ENCODE measurements at places on chromosomes 2 and 18.

GRCh38 chr2:203904022-203904421, 32.5 kb upstream of the ICOS start:
- DNase-seq, result no peak

GRCh38 chr2:196453613-196454047, 185.9 kb upstream of the CCDC150 start:
- DNase-seq, result no peak

DNA sequence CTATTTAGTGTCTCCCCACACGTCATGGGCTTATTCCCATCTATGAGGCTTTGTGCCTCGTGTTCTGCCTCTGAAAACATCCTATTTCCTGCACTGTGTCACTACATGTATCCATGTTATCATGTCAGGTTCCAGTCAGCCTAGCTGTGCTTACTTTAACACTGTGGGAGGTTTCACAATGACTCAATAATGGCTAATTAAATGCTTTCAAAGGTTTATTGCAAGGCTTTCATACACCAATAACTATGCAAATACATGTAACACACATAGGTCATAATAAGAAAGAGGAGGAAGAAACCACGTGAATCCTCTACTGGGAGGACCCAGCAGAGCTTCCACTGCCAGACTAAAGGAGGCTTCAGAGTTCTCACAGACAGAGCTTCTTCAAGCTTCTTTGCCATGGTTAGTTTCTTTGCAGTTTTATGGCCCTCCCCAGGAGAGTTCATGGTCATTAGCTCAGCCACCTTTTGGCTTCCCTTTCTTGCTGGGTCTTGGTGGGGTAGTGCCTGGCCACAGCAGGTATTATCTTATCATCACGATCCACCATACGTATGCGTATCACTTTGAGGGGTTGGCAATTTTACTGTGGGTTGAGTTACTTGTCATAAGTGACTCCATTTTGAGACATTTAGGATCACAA, 5.1 kb upstream of the COLEC12 start:
- DNase-seq, result no peak

- DNase-seq, result no peak
These were observed 125.5 kb downstream of the CDH7 start for GRCh38 chr18:65876310-65876709.

DNA sequence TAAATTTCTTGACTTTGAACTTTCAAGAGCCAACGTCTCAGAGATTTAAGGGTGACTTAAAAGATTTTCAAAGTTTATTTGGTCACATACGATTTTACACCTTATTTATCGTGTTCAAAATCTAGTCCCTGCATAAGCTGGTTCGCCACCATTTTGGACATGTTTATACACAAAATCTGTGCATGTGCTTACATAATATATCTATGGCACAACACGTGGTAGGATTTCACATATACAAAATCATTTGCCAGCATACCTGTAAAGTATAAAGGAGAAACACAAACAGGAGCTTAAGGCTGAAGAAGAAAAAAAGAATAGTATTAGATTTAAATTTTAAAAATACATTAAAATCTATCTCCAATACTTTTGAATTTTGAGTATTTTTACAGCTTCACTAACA, 190.0 kb upstream of the KYNU start:
- no peak for DNase-seq

GRCh38 chr2:240586198-240586918, at the start of gene CAPN10:
Gene CAPN10 (plus strand): TSS chr2:240586734. CDS start chr2:240586912, 178 bp downstream.
- DNase-seq, result peak; percentile 96

- no peak for DNase-seq
These were observed 663.3 kb upstream of the ZNF804A start for GRCh38 chr2:183935005-183935404.

DNA sequence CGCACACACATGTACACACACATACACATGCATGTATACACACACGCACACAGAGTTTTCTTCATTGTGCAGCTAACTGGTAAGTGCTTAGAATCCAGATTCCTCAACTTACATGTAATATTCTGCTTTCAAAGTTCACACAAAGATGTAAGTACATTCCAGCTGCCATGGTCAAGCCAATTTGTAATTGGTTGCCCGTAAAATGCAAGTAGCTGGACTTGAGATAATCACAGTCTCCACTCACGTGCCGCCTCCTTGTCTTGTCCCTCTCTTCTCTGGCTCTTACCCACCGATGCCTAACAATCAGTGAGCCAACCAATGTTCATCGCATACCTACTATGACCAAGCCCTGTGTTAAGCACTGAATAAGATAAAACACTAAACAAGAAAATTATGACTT, 77.8 kb downstream of the SOCS6 start:
- no peak for DNase-seq

- no peak for DNase-seq
These were observed 69.4 kb upstream of the CBLN2 start for GRCh38 chr18:72613534-72613930.

DNA sequence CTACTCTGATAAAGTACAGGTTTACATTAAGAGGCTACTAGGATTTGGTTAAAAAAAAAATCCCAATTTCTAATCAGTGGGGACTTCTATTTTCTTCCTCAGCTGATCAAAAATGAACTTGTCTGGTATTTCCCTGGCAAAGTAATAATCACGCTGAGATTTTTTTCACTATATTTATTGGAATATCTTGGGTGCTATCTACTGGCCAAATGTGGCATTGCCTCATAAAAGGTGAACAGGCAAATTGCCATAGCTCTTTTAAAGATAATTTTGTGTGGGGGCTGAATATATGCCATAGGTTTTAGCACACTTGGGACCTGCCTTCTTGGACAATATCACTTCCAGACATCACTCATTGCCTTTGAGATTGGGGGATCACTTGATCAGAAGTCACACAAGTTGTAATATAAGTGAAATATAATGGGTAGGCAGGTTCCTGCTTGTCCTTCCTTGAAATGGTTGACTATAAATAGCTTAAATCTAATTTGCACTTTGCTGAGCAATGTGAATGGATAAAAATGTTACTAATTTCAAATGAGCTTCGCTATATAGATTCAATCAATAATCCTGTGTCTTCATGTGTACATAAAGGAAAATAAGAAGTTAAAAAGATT, 7.0 kb upstream of the NXPH2 start:
- DNase-seq, result peak; percentile 10

DNA sequence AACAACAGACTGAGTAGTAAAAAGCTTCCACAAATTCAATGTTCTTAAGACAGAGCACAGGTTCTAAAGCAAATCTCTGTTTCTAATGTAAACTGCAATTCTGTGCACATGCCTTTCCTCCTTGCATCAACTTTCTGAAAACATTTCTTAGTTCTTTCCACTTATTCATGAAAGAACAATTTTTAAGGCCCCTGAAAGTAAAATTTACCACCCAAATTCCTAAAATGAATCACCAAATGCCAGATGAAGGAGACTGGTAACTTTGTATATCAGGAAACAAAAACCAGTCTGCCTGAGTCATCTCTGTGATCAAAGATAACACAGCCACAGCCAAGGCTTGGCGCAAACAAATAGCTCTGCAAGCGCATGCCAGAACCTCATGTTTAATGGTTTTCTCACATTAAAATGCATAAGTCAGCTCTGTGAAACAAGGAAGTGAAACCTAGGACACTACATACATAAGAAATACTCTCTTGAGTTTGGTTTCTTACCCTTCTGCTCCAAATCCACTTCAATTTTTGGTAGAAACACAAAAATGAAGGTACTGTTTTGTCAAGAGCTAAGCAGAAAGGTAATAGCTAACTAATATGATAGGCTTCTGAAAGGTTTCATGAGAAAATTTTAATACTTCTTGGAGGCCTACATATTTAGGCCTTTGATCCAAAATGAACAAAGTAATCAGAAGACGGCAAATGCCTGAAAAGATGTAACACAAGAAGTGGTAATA, 169.4 kb downstream of the THADA start:
- peak; percentile 58 for DNase-seq

DNA sequence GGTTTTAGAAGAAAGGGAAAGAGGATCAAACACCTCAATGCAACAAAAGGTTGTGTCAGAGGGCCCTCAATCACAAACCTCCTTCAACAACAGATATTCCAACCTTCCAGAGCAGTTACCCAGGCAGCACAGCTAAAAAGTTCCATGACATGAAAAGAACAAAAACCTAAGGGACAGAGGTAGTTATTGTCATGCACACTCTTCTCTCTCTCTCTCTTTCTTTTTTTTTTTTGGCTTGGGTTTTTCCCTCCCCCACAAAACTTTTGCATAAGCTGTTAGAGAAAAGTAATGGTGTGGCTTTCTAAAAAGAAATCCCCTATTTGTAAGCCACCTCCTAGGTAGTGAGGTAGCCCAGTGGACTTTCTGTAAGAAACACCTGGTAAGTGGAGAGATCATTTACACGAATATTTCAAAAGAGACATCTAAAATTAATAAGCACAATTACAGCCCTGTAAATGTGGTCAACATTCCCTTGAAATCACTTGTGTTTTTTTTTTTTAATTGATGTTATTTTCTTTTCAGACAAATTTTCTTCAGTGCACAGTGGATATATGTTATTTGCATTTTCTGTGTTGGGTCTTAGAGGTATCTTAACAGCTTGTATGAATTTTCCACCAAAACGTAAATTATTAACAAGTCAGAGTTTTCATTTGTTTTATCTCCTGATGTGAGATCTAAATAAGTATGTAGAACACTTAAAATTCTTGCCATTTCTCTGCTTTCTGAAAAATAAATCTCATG, 48.4 kb downstream of the ZEB2 start:
- no peak for DNase-seq

DNA sequence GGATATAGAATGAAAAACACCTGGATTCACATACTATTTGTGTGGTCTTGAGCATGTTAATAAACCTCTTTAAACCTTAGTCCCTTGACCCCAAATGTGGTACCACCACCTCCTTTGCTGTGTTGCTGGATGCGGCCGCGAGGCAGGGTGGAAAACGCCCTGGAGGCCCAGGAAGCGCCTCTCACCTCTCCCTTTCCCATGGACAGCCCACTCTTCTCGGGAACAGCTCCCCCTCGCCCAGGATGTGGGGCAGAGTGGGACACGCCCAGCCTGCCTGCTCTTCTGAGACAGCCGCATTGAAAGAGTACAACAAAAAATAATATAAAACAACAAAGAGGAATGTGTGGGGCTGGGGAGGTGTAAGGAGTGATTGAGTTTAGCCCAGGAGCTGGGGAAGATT, 549.0 kb upstream of the ID2 start:
- no peak for DNase-seq

DNA sequence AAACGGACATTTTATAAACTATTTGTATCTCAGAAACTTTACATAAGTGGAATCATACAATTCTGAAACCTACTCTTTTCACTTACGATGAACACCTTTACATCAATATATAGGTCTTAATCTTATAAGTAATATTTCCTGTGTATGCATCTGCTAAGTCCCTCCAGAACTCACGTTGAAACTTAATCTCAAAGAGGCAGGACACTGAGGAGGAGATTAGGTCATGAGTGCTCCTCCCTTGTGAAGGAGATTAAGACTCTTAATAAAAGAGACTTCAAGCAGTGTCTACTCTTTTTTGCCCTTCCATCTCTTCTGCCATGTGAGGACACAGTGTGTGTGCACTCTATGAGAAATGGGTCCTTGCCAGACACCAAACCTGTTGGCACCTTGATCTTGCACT, 94.7 kb upstream of the CDKL4 start:
- DNase-seq, result no peak

DNA sequence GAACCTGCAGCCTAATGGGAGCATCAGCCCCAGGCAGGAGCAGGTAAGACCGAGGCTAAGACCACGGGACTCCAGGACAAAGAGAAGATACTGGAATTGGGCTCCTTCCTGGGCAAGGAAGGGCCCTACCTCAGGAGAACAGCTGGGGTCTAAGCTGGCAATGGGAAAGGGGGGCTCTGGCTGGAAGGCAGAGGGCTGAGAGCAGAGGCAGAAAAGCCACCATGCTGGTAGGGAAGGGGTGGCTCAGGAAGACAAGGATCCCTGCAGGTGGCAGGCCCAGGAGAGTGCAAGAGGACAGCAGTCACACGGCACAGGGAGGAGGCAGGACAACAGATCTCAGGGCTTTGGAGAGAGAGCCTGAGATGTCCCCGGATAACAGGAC, 203.5 kb downstream of the NDUFA10 start:
- DNase-seq, result no peak

DNA sequence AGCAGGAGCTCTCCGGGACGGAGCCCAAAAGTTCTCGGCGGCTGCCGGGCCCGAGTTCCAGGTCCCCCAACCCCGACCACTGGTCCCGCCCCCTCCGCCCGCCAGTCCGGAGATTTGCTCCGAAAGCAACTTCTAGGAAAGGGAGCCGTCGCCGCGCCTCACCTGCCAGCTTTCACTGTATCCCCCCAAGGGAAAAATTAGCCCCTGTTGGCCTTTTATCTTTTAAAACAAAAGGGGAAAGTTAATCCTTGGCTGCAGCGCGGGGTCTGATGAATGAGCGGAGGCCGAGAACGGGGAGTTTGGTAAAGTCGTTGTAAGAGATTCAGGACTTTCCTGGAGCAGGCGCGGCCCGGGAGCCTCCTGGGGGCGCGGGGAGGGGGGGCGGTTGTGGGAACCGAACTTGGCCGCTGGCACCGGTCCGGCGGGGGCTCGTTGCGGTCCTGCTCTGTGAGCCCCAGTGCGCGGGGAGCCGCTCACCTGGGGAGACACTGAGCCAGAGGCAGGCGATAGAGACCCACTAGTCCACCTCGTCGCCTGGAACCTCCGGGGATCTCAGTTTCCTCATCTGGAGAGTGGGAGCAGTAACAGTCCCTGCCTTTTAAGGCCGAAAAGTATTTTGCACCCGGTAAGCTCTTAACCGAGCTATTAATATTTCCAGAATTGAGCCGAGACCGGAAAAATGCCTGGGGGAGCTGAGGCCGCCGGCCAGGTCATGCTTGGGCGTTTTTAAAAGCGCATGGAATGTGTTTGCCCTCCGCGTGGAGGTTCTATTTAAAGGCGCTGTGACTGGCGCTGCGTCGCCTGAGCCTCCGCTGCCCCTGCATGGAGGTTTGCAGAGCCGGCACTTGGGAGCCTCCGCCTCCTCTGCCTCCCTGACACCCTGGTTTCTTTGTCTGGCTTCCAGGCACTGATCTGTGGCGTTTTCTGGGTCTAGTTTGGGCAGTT, 1.1 kb downstream of the EFHD1 start:
- DNase-seq, result no peak

GRCh38 chr2:17441055-17441771, 77.0 kb downstream of the RAD51AP2 start:
- no peak for DNase-seq

DNA sequence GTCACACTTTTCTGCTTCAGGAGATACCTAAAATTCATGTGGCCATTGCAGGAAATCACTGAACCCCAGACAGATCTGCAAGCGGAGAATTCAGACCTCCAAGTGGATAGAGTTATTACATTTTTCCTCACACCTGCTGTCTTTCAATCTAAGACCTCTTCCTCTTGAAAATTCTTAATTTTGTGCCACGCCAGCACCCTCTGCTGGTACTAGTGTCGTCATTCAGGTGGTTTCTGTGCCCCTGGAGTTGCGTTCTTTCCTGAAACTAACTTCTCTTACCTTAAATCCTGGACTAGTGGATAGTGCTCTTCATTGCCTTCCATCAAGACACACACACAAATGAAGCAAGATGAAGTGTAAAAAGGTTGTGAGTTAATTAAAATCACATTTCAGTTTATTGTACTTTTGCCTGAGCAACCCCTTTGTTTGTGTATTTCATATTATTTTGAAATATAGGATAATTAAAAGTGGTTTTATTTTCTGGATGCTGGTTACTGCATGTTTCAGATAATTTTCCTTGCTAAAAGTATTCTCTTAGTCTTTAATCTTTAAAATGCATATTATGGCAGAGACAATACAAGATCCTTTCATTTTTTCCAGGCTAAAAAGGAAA, 1.6 kb upstream of the DNER start:
- DNase-seq, result no peak

All from globus pallidus (tissue), 1 donor.